ENCODE measurements at places on chromosomes 6 and 20.

DNA sequence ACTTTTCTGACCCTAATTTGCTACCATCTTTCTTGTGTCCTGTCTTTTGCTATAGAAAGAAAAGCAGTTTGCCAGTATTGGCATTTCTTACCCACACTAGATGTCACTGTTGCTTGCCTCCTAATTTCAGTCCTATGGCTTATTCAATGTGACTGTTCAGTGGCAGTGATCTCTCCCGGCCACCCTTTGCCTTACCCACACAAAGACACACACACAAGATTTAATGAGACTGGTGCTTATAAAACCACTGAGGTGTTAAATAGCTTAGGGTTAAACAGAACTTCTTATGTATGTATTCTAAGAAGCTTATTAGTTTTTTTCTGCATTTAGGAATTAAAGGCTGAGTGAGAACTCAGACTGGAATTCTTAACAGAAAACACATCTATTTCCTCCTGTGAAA is 233.6 kb upstream of the ASCC3 start:
- DNase-seq, result no peak

DNA sequence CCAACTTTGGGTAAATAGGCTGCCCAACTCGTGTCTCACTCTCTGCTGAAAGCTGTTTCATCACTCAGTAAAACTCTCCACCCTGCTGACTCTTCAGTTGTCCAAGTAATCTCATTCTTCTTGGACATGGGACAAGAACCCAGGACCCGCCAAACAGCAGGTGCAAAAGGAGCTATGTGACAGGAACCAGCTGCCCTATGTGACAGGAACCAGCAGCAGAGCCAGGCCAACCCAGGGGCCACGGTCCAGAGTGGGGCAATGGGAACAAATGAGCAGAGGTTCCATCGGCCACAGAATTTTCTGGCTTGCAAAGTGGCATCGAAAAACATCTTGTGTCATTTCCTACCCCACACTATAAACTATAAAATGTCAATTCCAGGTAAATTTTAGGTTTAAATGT is 56.5 kb downstream of the MOXD1 start:
- no peak for DNase-seq

DNA sequence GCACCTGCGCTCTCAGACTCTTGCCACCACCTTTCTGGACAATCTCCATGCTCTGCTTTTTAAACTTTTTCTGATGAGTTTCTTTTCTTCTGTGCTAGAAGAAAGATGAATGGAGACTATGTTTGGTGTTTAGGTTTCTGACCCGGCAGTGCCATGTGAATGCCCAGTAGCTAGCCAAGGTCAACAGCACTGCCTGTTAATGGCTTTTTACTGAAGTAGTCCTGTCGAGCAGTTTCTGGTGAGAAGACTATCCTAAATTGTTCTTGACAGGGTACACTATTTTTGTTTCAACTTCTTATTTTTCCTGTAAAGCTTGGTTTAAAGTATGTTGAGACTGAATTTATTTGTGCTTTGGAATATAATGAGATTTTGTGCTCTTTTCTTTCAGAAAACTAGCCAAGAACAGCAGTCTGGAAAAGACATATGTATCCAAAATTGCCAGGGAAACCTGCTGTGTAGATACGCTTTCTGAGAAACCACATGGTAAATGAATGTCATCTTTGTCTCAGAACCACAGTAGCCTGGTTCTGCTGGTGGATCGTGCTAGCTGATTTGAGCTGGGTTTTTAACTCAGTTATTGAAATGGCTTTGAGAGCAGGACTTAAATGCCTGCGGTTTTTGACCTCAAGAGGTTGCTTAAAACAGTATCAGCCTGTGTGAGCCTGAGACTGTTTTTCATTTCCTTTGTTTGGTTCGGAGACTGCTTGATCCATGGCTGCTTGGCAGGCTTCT is 48.1 kb downstream of the KCNS1 start:
- no peak for DNase-seq

DNA sequence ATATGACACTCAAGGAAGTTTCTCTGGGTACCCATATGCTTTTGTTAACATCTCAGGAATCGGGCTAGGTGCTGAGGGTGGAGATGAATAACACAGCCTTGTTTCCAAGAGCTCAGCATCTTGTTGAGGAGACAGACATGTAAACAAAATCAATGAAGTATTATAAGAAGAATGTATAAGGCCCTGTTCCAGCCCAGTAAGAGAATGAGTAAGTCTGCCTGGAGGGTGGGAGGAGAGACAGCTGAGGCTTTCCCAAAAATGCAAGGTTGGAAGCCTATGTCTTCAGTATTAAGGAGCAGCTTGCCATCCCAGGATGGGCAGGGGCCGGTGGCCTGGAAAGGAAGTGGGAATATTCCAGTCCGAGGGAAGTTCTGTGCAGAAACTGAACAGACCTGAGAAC is 615.3 kb upstream of the BTBD3 start:
- no peak for DNase-seq

- DNase-seq, result peak; percentile 54
Measured at GRCh38 chr6:32796848-32797776, 19.7 kb downstream of the HLA-DOB start.
